Kidney epithelial cell (primary cell): ENCODE measurements at places on chromosomes 5 and 9. TPM values are rescaled to one million over a fixed set of nuclear protein-coding genes. Genes with fewer than 3 reads are reported as not detected.

SPATA6L gene
- 1.3 and 2.5 TPM in 2 replicates for total RNA-seq

CDC20B gene
- total RNA-seq: 0.27 TPM in 1 of 2 replicates, not detected in the other

SEMA4D gene
- 27.8 and 30.7 TPM in 2 replicates for total RNA-seq

CNTFR gene
- 0.27 and 1.1 TPM in 2 replicates for total RNA-seq

WHRN gene
- 8.1 and 9.2 TPM in 2 replicates for total RNA-seq

CARTPT gene
- not detected in 2 replicates for total RNA-seq

FGFR4 gene
- 16.4 and 34.5 TPM in 2 replicates for total RNA-seq

- no peak for DNase-seq
Observed at GRCh38 chr5:118854819-118855218, 133.5 kb downstream of the DTWD2 start.

GRCh38 chr5:14171621-14172020, 28.5 kb downstream of the TRIO start:
- no peak for DNase-seq

DNA sequence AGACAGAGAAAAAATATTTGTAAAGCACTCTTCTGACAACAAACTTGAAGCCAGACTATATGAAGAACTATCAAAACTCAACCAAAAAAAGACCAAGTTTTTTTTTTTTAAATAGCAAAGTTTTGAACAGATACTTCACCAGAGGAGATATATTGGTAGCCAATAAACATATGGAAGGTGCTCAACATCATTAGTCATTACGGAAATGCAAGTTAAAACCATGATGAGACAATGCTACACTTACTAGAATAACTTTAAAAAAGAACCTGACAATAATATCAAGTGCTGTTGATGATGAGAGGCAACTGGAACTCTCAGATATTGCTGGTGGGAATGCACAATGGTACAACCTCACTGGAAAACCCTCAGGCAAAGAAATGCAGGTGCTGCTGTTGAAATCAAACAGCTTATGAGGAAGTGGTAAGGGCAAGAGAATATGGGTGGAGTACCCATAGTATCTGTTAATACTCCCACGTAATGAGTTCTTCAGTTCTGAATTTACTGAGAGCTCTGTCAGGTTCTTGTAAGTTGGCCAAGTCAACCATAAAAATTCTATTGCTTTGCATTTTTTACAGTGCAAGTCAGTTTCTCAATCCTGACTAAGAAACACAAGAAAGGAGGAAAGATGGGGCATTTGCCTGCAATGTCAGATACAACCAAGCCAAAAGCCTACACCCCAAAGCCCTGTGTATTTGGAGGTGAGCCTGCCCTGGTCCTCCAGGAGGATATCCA, 87.3 kb upstream of the GNAQ start:
- peak; percentile 45 for DNase-seq

DNA sequence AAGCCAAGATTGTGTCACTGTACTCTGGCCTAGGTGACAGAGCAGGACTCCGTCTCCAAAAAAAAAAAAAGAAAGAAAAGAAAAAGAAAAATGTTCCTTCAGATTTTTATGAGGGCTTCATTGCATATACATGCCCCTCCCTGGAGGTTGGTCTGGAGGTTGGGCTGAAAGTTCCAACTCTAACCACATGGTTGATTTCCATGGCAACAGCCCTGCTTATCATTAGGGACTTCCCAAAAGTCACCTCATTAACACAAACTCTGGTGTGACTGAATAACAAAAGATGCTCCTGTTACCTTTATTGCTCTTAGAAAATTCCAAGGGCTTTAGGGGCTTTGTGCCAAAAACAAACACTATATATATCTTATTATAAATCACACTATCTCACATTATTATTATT, 113.8 kb downstream of the TMC1 start:
- DNase-seq: no peak

- DNase-seq: no peak
Observed at GRCh38 chr5:111411301-111411700, 101.0 kb downstream of the STARD4 start.

GRCh38 chr5:57259704-57260103, 85.8 kb downstream of the GPBP1 start:
- no peak for DNase-seq

- no peak for DNase-seq
Observed at GRCh38 chr5:102532123-102532522, 33.3 kb upstream of the SLCO6A1 start.

DNA sequence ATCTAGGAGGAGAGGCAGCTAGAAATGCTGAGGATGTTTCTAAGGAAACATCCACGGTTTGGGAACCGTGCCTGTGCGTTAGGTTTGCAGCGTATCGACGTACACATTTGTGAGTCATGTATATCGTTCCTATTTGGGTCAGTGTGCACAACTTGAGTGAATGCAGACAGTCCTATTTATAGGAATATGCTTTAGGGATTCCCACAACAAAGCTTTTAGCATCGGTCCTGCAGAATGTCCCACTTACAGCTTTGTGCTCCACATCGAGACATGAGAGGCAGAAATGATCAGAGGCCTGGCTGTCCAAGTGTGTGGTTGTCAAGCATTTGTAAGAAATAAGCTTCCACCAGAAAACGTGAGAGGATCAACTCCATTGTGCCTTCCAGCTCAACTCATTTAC, 1282.7 kb upstream of the WWC1 start:
- DNase-seq: no peak

DNA sequence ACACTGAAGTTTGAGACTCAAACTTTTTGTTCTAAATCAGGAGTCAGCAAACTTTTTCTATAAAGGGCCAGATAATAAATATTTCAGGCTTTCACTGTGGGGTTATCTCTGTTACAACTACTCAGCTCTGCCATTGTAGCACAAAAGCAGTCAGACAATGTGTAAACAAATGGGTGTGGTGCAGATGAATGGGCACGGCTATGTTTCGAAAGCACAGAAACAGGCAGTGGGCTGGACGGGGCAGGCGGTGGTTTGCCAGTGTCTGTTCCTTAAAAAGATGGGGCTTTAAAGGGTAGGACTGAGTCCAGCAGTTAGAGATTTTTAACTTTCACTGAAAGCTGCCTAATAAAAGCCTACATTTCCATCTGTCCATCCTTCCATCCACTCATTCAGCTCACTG, 48.9 kb downstream of the PFDN1 start:
- DNase-seq: no peak

GRCh38 chr5:174668349-174668748, 56.0 kb upstream of the MSX2 start:
- no peak for DNase-seq

- DNase-seq: no peak
Observed at GRCh38 chr5:129172580-129172979, 78.0 kb downstream of the ISOC1 start.

GRCh38 chr5:95262933-95263660, 21.8 kb downstream of the MCTP1 start:
- no peak for DNase-seq

- DNase-seq: no peak
Observed at GRCh38 chr5:124079062-124079461, 567.1 kb downstream of the CSNK1G3 start.

DNA sequence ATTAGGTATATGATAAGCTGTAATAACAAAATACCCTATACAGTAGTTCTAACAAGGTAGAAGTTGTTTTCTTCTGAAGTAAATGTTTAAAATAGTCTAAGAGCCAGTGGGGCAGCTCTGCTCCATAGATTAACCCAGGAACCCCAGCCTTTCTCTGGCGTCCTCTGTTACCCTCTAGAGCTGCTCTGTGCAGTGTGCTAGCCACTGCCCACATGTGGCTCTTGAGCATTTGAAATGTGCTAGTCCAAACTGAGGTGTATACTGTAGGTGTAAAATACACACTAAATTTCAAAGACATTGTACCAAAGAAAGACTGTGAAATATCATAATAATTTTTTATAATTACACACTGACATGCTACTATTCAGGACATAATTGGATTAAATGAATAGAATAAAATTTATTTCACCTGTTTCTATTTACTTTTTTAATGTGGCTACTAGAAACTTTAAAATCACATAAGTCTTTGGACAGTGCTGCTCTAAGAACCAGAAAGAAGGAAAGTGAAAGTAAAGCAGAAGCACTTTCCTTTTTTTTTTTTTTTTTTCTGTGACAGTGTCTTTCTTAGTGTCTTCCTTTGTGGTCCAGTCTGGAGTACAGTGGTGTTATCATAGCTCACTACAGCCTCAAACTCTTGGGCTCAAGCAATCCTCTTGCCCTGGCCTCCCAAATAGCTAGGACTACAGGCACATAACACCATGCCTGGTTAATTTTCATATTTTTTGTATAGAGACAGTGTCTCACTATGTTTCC, 39.3 kb downstream of the RAI14 start:
- no peak for DNase-seq

DNA sequence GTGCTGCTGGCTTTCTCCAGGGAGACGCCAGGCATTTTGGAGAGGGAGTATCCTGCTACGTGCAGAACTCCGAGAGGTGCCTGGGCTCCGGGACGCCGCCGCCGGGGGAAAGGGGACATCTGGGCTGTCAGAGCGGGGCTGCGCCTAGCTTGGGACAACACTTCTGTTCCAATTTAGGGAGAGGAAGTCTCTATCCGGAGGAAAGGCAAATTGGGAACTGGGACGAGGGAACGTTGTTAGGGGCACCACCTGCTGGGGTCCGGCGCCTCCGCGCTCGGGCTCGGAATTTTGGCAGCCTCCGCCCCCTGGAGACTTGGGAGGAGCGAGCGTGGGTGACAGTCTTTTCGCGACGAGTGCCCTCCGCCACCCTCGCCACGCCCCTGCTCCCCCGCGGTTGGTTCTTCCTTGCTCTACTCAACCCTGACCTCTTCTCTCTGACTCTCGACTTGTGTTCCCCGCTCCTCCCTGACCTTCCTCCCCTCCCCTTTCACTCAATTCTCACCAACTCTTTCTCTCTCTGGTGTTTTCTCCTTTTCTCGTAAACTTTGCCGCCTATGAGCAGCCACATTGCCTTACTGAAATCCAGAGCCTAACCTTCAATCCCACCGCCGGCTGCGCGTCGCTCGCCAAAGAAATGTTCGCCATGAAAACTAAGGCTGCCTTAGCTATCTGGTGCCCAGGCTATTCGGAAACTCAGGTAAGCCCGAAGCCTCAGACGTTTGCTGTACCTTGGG, 1.6 kb downstream of the TSLP start:
- DNase-seq: no peak

DNA sequence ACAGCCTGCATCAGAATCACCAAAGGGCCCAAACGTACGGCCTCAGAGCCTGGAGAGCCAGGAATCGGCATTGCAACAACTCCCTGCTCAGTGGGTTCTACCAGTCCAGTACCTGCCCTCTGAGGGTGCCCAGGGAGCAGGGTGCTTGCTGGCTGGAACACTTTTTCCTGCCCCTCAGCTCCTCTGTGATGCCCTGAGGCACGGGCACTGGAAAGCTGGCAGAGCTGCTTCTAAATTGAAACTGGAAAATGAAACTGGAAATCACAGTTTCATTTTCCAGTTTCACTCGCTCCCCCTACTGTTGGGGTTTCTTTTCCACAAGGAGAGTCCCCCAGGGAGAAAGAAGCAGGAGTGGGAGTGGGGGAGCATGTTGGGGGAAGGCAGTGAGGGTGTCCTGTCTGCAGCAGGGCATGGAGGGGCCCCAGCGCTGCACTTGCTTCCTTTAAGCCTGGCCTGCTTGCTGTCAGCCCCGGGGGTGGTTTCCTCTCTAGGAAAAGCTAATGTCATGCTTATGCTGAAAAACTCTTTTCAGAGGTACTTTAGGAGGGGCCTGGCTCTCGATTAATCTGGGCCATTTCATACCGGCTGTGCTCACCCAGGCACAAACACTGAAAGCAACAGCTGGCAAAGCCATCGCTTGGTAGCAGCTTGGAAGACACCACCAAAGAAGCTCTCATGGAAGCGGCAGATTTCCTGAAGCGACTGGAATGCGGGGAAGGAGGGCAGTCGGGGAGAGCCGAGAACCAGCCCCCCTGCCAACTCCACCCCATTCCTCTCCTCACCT, 26.2 kb downstream of the IRF1 start:
- no peak for DNase-seq

GRCh38 chr5:32754284-32754683, 43.2 kb downstream of the NPR3 start:
- DNase-seq: no peak

GRCh38 chr5:1093361-1093760, 18.5 kb downstream of the SLC12A7 start:
- DNase-seq: no peak

- DNase-seq: no peak
Observed at GRCh38 chr9:27527702-27528075, 1.9 kb downstream of the MOB3B start.

DNA sequence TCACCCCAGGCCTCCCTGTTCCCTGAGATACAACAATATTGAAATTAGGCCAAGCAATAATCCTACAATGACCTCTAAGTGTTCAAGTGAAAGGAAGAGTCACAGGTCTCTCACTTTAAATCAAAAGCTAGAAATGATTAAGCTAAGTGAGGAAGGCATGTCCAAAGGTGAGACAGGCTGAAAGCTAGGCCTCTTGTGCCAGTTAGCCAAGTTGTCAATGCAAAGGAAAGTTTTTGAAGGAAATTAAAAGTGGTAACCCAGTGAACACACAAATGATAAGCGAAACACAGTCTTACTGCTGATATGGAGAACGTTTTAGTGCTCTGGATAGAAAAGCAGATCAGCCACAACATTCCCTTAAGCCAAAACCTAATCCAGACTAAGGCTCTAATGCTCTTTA, 39.8 kb downstream of the PTAR1 start:
- DNase-seq: no peak

GRCh38 chr5:72465601-72466563, 41.3 kb downstream of the ZNF366 start:
- DNase-seq: peak; percentile 47

DNA sequence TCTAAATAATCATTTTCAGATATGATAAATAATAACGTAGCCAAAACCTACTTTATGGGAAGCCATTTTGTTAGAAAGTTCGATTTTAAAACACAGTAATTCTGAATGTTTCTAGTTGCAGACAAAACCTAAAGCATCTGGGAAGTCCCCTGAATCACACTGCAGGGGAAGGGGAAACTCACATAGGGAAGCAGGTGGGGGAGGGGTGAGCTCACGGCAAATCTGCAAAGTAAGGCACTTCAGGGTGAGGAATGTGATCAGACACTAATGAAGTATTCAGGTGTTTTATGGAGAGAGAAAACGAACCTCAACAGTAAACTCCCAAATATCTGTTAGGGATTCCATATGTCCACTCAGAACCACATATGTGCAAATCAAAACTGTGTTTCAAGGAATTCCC, 70.7 kb downstream of the EPB41L4A start:
- no peak for DNase-seq

DNA sequence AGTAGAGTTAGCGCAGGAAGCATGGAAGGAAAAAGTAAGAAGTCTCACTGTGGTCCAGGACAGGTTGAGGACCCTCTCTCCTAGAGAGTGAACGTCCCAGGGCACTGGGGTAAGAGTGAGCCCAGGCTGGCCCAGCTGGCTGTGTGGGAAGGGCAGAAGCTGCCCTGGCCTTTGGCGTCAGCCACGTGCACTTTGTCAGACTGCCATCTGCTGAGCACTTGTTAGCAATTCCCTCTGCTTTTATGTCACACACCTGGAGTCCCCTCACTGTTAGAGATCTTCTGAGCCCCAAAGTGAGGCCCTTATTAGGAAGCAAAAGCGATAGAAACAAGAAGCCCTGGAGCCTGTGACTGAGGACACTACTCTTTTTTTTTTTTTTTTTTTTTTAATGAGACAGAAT, 79.1 kb downstream of the UGCG start:
- DNase-seq: no peak
